Stimulated activated naive CD4-positive, alpha-beta T cell (primary cell): ENCODE measurements at places on chromosomes 7 and 10.

- no peak for DNase-seq
These were observed 87.7 kb downstream of the TSPAN12 start for GRCh38 chr7:120770206-120770605.

- no peak for DNase-seq
These were observed 50.7 kb upstream of the CPXM2 start for GRCh38 chr10:123942114-123942861.

DNA sequence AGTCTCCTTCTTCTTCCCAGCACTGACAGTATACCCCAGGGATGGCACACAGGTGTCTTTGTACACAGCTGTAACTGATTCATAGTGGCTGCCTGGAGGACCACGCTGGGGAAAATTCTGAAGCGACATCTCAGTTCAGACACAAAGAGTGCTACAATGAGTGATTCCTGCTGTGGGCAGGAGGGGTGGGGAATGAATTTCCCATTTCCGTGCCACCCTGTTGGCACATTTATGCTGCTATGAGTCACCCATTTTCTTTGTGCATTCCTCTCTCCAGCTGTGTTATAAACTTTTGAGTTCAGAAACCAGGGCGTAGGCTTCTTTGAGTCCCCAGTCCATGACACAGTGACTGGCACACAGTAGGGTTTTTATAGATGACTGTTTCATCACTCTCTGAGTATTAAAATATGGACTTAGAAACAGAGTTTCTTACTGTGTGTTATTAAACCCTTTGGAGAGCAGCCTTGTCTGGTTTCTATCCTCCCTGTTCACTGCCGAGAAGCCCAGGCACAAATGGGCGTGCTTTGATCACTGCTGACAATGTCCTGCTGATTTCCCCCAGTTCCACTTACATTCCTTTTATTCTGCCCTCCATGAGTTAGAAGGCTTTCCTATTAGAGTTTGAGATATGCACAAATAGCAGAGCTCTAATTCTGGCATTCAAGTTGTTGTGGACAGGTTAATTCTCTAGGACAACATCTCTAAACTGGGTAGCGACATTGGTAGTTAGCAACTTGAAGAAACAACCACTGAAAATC is 24.0 kb upstream of the NPS start:
- no peak for DNase-seq

DNA sequence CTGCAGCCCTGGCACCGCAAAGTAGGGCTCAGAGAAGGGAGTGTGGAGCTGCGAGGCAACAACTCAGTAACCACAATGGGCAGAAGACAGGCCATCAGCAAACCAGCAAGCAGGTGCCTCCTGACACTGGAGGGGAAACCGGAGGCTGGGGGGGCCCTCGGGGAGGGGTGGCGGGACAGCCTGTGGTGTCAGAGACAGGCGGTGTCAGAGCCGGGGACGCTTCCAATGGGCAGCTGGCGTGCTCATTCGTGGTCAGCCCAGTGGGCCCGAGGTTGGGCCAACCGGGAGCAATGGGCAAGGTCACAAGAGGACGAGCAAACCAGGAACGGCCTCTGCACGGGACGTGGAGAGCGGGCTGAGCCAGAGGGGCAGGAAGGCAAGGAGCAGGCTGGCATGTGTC is 158.1 kb downstream of the MAD1L1 start:
- DNase-seq = no peak

DNA sequence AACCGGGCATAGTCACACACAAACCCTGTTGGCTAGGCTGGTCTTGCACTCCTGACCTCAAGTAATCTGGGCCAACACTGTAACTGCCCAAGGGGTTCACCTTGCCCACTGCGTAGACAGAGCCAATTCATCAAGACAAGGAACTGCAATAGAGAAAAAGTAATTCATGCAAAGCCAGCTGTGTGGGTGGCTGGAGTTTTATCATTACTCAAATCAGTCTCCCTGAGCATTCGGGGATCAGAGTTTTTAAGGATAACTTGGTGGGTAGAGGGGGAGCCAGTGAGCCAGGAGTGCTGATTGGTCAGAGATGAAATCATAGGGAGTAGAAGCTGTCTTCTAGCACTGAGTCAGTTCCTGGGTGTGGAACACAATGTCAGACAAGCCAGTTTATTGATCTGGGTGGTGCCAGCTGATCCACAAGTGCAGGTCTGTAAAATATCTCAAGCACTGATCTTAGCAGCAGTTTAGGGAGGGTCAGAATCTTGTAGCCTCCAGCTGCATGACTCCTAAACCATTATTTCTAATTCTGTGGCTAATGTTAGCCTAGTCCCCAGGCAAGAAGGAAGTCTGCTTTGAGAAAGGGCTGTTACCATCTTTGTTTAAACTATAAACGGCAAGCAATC is 15.6 kb upstream of the FXYD4 start:
- no peak for DNase-seq

GRCh38 chr7:25776744-25777123 is 375.3 kb upstream of the NFE2L3 start:
- DNase-seq = no peak

GRCh38 chr7:1236132-1236661 is 3.5 kb downstream of the UNCX start:
- no peak for DNase-seq

- DNase-seq = no peak
These were observed 139.4 kb downstream of the SEMA3C start for GRCh38 chr7:80779456-80779855.

- peak; percentile 41 for DNase-seq
These were observed 43.8 kb upstream of the RPA3 start for GRCh38 chr7:7761974-7762779.

DNA sequence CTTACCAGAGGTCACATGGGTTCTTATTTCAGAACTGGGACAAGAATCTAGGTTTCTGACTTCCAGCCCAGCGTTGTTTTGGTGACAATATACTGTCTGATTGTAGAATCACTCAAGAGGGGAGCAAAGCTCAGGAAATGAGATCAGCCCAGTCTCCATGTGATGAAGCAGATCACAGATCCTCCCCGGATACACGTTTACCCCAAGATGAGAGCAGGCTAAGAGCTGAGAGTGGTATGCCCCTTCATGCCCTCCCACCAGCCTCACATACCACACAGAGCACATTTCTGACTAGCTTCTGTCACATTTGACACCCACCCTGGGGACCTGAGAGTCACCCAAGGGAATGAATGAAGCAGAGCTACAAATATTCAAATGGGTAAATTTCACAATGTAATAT is 27.1 kb upstream of the PRKCQ start:
- peak; percentile 17 for DNase-seq

DNA sequence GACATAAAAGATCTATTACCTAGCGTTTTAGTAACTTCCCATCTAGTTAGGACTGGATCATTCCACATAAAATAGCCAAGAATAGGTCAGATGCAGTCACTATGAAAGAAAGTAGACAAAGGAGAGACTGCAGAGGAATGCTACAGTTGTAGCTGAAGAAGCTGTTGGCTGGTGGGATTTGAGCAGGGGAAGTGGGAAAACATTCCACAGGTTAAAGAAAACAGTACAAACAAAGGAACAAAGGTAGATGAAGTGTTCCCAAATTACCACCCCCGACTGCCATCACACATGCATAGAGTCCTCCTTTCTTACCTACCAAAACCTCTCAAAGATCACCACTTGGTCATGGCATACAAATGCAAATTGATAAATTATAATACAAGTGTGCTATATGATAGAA is 41.8 kb downstream of the DLD start:
- no peak for DNase-seq

DNA sequence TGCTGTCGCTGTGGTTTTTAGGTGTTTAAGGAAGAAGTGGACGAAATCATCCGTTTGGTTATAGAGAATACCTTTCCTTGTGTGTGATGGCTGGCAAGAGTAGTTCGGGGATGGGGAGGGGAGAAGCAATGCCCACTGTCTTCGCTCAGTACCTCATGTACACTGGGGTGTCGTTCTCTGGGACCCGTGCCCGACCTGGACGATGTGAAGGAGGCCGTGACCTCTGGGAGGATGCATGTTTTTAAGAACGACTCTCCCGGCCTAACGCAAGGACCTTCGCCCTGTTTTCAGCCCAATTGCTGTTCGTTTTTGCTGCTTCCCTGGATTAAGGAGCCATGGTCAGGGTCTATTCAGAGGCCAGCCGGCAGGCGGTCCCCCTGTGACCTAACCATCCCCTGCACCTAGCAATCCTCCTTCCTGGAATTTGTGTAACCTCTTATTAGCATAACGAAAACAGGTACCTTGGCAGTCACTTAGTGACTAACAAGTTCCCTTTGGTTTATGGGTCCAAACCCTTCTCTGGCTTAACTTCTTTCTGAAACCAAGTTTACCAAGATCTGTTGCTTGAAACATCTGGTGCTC is 1.3 kb downstream of the NFE2L3 start:
- no peak for DNase-seq

GRCh38 chr7:98162758-98163157 is 48.5 kb upstream of the BHLHA15 start:
- DNase-seq = no peak

DNA sequence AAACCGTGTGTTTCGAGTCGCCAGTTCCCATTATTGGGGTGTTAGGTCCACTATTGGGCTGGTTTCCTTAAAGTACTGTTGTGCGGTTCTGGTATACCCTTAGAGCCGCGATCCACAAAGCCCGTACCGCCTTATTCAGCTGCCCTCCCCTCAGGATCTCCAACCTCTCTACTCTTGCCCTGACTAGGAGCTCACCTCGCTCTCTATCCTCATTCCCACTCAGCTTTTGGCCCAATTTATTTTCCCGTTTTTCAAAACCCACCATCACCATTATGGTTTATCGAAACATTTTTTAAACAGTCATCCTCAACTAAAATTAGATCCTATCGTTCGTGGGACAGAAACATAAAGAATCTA is 461 bp upstream of the ETV1 start:
- no peak for DNase-seq

- no peak for DNase-seq
These were observed 144.7 kb downstream of the MDFIC start for GRCh38 chr7:115066634-115067033.

- DNase-seq = no peak
These were observed 8.3 kb downstream of the IQCE start for GRCh38 chr7:2566890-2567678.

DNA sequence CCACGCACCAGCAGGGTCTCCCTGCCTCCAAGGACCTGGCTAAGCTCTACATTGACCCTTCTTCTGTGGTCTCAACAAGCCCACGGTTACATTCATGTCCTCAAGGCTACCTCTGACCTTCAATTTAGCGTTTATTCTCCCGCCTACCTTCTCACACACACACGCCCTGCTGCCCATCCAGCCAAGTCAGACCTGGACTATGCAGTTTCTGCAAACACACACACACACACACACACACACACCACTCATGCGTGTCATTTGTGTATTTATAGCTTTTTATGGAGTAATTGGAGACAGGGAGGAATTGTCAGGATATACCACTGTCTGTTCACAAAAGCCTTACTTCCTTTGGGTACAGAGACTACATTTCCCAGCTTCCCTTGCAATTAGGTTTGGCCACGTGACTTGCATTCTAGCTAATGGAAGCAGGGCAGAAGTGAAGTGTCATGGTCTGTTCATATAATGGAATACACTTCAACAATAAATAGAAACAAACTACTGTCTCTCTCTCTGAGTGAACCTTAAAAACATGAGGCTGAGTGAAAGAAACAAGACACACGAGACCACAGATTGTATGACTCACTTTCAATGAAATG is 53.8 kb upstream of the CPXM2 start:
- no peak for DNase-seq

DNA sequence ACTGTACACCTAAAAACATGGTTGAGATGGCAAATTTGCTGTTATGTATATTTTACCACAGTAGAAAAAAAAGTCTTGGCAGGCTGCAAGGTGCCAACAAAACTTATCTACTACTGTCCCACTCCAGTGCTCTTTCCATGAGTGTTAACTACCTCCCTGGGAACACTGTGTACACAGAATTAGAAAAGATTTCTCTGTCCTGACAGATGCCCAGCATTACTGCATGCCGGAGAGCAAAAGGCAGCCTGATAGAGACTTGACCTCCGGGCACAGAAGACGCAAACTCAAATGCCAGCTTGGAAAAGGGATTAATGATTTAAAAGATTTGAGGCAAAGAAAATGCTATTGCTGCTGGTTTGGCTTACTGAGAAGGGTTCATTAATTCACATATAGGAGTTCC is 228.8 kb downstream of the TMEM178B start:
- no peak for DNase-seq

- no peak for DNase-seq
These were observed 517.5 kb downstream of the NRG3 start for GRCh38 chr10:82392533-82392932.

DNA sequence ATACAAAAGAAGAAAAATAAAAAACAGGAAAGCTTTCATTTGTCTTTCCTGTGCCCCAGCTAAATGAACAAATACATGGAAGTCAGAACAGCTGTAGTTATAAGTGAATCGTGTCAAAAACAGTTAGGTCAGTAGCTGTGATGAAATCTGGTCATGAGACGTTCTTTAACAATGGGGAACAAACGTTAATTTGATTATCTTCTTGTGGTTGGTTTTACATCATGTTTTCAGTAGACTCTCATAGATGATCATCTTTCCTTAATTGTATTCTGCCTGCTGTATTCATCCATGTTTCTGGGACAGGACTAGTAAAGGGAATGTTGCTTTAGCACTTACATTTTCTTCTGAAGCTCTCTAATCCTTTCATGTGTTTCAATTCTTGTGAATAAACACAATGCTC is 97.0 kb downstream of the PCLO start:
- DNase-seq = no peak

DNA sequence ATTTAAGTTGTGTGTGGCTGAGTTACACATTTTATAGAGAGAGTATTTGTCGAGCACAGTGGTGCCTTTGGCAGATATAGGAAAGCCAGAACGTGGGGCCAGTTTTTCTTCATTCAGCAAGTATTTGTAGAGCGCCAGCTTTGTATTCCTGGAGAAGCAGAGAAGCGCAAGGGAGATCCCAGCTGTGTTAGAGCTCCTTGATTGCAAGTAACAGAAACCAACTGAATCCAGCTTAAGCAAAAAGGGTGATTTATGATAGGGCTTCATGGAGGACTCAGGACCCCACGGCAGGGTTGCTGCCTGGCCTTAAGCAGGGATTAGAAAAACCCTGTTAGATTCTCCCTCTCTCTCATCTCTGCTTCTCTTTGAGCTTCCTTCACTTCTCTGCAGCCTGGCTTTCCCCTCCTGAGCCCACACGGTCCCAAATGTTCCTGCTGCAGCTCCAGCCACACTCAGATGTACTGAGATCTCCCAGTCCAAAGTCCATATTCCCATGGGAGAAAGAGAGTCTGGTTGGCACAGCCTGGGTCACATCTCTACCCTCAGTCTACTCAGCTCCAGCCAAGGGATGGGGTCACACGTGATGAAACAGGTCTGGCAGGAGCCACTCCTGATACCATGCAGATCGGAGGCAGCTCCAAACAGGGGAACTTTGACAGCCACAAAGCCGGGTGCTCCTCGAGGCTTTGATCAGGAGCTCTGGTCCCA is 16.7 kb downstream of the UBTD1 start:
- DNase-seq = no peak

GRCh38 chr7:47357863-47358262 is 224.0 kb downstream of the TNS3 start:
- DNase-seq = no peak

GRCh38 chr7:16359216-16359615 is 62.1 kb downstream of the CRPPA start:
- DNase-seq = no peak

DNA sequence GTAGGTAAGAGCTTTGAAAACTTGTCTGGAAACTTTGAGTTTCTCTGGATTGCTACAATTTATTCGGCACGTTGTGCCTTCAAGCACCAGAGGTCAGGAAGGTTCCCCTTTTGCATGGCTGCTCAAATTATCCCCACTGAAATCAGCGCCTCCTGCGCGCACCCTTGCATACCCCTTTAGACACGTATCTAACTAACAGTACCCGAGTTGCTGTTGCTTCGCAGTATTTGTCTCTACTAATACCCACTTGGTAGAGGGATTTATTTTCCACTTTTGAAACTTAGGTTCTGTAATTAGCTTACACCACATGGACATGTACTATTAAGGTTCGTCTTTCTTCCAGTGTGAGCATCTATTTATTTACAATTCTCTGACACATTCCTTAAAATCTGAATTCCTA is 1.6 kb downstream of the MEOX2 start:
- DNase-seq = no peak
